CD4-positive, alpha-beta T cell treated with Interleukin-10 for 1 hour (primary cell): ENCODE measurements at places on chromosomes 4 and X.

DNA sequence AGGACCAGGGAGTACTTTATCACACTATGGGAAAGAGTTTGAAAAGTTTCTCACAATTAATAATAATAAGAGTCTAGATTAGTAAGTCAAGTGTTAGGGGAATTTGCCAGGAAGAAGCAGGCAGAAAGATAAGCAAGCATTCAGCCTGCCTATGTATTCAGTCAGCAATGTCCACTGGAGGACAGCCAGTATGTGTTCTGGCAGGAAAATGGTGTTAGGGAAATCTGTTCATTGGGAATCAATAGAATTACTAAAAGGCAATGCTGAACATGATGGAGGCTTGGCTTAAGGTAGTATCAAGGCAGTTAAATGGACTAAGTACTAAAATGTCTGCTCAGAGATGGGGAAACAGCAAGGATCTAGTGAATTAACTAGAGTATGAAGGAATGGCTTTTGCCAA, 221.2 kb downstream of the PPP4R3C start:
- no peak for DNase-seq

- no peak for DNase-seq
Measured at GRCh38 chr4:156294577-156294976, 340.9 kb upstream of the CTSO start.

GRCh38 chr4:141038428-141038827, 94.8 kb downstream of the RNF150 start:
- no peak for DNase-seq

DNA sequence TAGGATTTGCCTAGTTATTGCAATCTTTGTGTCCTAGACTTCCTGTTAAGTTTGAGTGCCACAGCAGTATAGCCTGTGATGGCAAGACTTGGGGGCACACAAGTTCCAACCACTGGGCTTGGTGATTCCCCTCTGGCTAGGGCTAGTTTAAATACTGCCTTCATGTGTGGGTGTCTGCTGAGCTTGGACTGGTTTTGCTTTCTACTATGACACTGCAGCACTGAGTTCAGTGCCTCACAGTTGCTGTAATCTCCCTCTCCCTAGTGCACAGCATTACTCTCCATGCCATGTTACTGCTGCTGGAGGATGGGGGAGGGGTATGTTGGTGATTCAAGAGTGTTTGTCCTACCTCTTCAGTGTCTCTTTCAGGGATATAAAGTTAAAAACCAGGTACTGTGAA, 379.6 kb downstream of the IL15 start:
- no peak for DNase-seq

GRCh38 chrX:94850811-94851210, 1176.8 kb downstream of the FAM133A start:
- no peak for DNase-seq

- no peak for DNase-seq
Measured at GRCh38 chr4:63218856-63219255, 1190.4 kb downstream of the TECRL start.
